ENCODE measurements at places on chromosomes 11 and 22. TPM values are rescaled to one million over a fixed set of nuclear protein-coding genes. Genes with fewer than 3 reads are reported as not detected.

GRCh38 chr11:113447621-113448315 lies 27.4 kb downstream of the DRD2 start:
- peak; percentile 75 for DNase-seq

DNA sequence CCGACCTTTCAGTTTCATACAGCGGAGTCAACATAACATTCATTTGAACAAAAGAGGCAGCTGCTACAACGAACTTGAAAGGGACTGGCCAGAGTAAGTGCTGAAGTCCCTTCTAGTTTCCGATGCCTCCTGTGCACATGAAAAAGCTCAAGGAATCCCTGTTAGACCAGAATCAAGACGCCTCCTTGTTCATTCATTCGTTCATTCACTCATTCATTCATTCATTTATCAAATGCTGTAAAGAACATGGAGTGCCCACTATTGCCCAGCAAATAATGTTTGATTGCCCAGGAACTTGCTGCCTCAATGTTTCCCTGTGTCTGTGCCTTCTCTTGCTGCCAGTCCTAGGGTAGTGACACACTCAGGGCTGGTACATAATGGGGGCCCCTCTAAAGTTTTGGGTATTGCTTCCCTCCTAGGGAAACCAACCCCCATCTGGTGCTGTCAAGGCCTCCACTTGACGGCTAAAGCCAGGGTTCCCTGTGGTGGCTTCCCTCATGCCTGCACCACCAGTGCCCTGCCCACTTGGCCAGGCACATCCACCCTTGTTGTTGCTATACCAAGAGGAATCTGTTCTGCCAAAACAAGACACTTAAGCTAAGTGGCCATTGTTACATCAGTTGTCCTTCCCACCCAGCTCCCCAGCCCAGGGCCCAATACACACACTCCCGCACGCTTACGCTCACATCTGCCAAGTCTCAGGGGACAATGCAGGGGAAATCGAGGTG lies 3.8 kb downstream of the TMPRSS13 start:
- no peak for DNase-seq

DNA sequence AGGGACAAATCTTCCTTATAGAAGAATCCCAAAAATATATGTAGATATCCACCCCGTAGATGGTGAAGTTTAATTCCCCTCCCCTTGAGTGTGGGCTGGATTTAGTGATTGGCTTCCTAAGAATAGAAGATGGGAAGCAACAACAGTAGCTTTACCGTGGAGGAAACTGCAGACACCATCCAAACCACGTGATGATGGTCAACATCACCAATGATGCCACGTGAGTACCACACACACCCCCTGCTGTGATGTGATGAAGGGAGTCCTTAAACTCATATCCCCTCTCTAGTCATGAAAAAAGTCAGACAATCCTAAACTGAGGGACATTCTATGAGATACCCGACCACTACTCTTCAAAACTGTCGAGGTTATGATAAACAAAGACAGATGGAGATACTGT lies 76.4 kb upstream of the SLC22A12 start:
- no peak for DNase-seq

KCNJ1 gene
- not detected for polyA plus RNA-seq

- peak; percentile 84 for DNase-seq
Observed at GRCh38 chr11:36354221-36355003, 58.3 kb downstream of the PRR5L start.

- no peak for DNase-seq
Observed at GRCh38 chr22:40388231-40388630, 17.8 kb downstream of the SGSM3 start.

OR51E1 gene
- polyA plus RNA-seq, result not detected

DNA sequence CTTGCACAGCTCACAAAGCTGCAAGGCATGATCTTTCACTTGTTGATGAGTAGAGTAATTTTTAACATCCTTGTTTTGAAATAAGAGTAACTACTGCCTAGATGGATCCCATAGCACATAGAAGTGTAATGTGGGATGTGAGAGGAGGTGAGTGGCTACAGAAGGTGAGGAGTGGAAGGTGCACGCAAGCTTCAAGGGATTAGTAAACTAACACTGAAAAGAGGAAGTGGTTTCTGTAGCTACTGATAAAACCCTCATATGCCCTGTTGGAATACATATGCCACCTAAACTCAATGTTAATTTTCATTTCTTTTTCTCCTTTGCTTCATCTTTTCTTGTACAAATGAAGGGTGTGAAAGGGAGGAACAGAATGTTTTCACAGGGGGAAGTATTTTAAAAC lies 22.0 kb upstream of the CTSC start:
- DNase-seq, result no peak

DNA sequence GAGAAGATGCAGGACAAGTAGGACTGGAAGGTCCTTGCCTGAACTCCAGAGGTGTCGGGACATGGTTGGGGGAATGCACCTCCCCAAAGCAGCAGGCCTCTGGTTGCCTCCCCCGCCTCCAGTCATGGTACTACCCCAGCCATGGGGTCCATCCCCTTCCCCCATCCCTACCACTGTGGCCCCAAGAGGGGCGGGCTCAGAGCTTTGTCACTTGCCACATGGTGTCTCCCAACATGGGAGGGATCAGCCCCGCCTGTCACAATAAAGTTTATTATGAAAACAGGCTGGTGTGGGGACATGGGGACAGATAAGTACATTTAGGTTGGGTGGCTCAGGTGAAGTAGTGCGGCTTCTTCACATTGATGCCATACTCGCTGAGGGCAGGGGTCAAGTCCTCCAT lies 1.4 kb downstream of the TAF10 start:
- no peak for DNase-seq

GRCh38 chr11:91421641-91422040 lies 803.0 kb upstream of the FAT3 start:
- DNase-seq, result no peak

DNA sequence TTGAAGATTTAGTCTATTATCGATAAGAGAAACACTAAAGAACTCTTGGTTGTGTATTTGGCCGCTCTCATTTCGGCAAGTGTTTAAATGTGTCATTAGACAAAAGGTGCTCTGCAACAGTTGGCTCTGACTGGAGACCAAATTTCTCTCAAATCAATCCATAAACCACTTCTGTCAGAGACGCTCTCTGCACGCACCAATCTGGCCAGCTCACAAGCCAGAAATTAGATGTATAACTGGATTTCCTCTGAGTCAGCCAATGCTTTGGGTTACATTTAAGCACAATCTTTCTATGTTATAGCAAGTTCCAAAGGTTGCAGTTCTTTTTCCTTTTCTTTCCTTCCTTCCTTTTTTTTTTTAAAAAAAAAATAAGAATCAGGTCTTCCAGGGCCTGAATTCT lies 17.6 kb upstream of the PARVA start:
- DNase-seq, result peak; percentile 14

- DNase-seq, result peak; percentile 77
Observed at GRCh38 chr11:73335204-73335923, 27.3 kb downstream of the ARHGEF17 start.

- no peak for DNase-seq
Observed at GRCh38 chr11:63611395-63611747, 2.9 kb downstream of the PLAAT3 start.

DNA sequence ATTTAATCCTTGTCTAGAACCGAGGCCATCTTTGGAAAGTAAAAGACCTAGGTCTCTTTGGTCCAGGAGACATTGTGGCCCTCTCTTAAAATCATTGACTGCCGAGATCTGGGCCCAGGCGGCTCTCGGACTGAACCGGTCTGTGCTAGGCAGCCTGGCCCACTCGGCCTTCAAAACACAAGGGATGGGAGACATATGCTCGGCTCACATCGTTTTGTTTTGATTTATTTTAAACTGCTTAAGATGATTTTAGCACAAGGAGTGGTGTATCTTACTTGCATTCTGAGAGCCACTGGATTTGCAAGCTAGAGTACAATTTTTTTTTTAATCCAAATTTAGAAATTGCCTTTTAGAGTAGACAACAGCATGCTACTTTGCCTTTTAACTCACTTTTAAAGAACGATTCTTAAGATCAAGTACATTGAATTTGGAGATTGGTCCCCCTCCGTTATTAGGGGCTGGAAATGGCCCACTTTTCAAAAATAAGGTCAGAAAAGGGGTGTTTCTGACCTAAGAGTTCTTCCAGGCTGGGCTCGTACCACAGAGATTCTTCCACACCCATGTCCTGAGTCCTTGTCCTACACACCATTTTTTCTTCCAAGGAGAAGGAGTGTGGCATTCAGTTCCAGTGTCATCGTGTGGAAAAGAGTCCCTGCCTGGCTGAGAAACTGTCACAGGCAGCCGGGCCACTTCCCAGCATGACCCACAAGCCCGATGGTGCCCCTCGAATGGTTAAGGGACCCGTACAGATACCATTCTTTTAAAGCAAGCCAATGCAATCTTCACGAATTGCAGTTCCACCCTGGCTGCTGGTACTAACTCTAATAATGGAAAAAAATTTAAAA lies 80.5 kb upstream of the WNT7B start:
- DNase-seq, result peak; percentile 70

BTG4 gene
- 0.33 TPM for polyA plus RNA-seq

DNA sequence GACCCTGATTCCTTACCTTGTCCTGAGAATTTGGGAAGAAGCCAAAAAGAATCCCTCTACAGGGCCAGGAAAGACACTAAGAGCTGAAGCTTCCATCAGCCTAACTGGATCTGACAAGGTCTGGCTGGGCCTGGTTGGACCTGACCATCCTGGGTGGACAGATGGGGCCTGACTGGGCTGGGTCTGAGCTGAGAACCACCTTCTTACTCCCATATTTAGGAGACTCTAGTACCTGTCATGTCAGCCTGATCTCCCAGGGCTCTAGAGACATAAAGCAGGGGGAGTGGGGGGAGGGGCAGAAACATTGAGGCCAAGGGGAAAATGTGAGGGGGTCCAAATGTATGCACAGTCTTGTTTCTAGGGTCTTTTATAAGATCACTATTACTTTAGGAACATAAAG lies 129.9 kb downstream of the BUD13 start:
- no peak for DNase-seq

DNA sequence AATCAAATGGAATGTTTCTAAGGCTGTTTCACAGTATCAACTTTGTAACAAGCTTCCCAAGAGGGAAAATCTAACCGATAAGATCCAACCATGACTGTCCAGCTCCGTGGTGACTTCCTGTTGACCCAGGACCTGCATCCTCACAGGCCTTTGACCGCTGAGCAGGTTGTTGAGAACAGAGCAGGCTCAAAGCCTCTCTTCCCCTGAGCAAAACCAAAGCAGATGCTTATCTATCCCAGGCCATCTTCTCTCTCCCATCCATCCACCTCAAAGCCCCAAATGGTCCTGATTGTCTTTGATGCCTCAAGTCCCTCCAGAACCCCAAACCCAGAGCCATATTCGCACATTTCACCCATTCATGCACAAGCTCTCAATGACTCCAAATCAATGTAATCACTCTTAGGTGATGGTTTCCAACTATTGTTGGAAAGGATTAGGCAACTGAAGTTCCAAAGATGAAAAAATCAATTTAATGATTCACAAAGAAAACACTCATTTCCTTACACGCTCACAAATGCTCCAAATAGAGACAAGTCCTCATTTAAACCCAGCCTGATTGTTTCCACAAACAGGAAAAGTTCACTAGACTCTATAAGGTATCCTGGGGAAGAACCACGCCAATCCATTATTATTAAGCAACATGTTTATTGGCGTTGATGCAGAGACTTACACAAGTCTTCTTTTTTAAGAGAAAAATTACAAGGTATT lies 48.7 kb downstream of the C11orf58 start:
- peak; percentile 65 for DNase-seq

TESMIN gene
- polyA plus RNA-seq, result 1.4 TPM

DNA sequence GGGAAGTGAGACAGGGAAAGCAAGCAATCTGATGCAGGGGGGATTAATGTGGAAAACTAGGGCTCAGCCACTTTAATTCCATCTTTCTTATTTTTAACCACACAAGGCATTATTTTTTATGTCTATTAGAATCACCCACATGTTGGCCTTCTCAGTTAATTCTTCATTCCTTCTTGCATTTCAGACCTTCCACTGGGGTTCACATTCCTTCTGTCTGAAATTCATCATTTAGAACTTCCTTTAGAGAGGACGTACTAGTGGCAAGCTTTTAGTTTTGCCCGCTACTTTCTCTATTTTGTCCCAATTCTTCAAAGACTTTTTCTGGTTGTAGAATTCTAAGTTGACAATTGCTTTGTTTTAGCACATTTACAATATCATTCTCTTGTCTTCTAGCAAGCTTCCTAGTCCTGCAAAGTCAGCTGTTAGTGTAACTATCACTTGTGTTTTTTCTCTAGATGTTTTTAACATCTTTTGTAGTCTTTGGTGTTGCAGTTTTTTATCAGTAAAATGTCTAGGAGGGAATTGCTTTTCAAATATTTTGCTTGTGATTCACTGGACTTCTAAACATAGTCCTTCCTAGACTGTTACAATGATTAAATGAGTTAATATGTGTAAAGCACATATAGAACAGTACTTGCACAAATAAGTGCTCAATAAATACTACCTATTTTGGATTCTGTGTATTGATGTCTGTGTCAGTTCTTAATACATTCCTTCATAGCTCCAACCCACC lies 5.5 kb upstream of the NNMT start:
- DNase-seq, result peak; percentile 54

DNA sequence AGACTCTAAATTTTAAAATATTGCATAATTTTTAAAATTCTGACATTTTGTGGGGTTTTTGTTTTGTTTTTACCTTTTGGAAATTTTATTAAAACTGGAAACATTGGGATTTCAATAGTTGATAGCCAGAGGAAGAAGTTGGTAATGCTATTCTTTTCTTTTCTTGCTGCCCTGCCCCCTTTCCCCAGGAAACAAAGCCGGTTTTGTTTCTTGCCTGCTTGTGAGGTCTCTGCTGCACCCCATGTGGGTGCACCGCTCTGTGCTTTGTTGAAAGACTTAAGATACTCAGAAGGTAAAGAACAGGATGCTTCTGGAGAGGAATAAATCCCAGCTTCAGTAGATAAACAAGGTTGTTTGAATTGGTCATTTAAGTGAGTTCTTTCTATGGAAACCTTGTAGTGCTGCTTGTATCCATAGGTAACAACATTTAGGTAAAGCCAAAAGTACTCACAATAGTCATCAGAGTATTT lies 87.5 kb downstream of the YAP1 start:
- no peak for DNase-seq

GRCh38 chr11:74474316-74474715 lies 7.0 kb upstream of the KCNE3 start:
- no peak for DNase-seq

DNA sequence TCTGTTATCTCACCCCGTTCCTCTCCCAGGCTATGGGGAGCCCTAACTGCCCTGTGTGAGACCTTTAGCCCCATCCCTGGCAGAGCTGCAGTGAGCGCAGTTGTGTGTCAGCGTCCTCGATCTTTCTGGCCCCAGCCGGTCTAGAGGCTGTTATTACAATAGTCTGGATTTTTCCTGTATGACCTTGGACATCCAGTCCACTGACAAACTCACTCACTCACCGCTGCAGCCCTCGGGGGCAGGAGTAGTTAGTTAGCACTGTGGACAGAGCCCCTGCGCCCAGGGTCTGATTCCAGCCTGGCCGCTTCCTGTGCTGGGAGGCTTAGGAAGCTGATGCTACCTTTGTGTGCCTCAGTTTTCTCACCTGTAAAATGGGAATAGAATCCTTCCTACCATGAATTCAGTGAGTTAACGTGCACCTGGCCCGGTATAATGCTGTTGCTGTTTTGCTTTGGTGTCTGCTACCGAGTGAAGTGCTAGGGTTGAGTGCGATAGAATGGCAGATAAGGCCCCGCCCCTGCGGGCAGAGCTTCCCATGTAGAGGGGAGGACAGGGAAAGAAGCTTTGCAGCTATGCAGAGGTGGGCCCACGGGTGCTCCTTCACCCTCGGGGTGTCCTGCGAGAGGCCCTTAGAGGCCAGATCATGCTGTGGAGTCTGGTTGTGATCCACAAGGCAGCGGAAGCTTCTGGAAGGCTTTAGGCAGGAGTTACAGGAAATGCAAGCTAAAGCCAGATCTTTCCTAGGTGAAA lies 3.0 kb downstream of the LRP5 start:
- no peak for DNase-seq

CCDC34 gene
- polyA plus RNA-seq, result 8.1 TPM

- DNase-seq, result no peak
Observed at GRCh38 chr11:134486106-134486505, 74.1 kb upstream of the B3GAT1 start.

C11orf91 gene
- polyA plus RNA-seq, result not detected

Data from GM23248 (cell line).